Activated gamma-delta T cell treated with Interleukin-2 at 50 U/mL for 16 hours (primary cell): ENCODE measurements at places on chromosomes 13 and 19.

GRCh38 chr13:39403106-39403505, 199.9 kb downstream of the LHFPL6 start:
- no peak for DNase-seq

DNA sequence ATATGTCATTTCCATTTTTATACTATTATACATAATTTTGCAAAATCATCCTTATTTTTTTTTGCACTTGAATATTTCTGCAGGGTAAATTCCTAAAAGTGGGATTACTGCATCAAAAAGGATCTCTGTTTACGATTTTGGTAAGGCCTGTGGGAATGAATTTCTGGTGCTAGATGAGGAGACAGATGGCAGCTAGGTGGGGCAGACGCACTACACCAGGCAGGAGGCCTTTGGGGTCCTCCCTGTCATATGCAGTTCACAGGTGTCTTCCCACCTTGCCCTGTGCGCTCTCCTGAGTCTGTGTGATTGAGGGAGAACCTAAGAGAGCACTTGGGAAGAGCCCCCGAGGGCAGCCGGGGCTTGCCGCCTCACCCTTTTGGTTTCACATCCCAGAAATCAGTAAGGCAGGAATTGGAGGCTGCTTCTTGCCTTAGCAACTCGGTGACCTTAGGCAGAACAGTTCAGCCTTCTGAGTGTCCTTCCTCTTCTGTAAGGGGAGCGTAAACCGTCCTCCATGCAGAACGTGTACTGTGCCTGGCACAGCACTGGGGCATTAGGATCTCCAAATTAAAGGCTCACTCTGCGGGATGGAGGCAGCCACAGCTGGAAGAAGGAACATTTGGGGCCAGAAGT, 13.4 kb upstream of the GJB2 start:
- DNase-seq, result no peak

DNA sequence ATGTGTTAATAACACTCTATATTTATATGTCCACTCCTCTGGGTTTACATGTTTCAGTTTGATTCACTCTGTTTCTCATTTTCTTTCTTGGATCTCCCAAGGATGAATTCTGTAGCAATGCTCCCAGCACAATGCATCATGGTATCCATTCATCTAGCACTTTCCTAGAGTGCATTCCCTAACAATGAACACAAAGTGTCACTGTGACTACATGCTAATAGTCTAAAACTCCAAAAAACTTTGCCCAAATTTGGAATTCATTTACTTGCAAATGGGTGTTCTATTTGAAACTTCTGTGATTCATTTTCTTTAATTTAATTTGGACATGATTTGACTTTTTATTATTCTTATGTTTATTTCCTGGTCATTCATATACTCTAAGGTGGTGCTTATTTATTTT, 286.3 kb downstream of the POU4F1 start:
- DNase-seq, result no peak

GRCh38 chr19:41533671-41534215, 42.2 kb upstream of the CEACAM21 start:
- no peak for DNase-seq

GRCh38 chr19:50554212-50554611, 14.0 kb downstream of the LRRC4B start:
- no peak for DNase-seq

DNA sequence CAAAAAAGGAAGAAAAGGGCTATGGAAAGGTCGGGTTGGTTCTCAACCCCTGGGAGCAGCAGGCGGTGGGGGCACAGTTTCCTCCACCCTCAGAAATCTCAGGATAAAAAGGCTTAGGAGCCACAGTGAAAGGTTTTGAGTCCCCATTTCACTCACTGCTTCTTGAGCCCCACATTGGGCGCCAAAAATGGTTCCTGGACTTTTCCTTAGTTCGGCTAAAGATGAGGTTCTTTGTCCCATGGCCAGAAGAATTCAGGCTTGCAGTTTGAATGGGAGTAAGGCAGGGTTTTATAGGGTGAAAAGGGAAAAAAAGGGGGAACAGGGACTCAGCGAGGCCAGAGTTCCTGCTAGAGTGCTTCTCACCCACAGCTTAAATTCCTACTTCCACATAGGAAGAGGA, 179.5 kb downstream of the GGACT start:
- no peak for DNase-seq

GRCh38 chr19:38733493-38734175, 10.6 kb downstream of the CAPN12 start:
- no peak for DNase-seq

DNA sequence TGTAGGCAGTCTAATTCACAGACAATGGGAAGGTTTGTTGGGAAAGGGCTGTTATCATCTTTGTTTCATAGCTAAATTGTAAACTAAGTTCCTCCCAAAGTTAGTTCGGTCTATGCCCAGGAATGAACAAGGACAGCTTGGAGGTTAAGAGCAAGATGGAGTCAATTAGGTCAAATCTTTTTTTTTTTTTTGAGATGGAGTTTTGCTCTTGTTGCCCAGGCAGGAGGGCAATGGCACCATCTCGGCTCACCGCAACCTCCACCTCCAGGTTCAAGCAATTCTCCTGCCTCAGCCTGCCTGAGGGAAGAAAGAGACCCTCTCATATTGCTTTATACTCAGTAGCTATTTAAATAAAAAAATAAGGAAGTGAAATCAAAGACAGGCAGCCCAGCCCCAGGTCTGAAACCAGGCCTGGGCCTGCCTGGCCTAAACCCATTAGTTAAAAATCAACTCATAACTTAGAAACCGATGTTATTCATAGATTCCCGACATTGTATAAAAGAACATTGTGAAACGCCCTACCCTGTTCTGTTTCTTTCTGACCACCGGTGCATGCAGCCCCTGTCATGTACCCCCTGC, 297.4 kb upstream of the SGCG start:
- DNase-seq, result no peak

DNA sequence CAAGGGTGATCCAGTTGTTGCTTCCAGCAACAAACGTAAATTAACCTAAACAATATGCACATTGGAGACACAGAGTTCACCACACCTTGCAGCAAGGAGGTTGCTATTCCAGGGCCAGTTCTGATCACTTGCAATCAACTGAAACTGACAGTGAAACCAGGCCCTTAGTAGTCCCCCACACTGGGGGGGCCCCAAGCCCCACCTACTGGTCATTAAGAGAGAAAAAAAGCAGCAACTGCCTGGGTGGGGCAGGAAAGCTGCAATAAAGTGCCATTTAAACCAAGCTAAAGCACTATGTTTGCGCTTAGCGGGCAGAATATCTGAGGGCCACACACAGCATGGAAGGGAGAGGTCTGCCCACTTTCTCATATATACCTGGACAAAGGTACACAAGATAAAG, 51.5 kb downstream of the ATP7B start:
- no peak for DNase-seq

- DNase-seq, result no peak
These were observed 4.3 kb downstream of the SPHK2 start for GRCh38 chr19:48623556-48624066.

- no peak for DNase-seq
These were observed 14.0 kb downstream of the AKAP8L start for GRCh38 chr19:15404780-15405211.

DNA sequence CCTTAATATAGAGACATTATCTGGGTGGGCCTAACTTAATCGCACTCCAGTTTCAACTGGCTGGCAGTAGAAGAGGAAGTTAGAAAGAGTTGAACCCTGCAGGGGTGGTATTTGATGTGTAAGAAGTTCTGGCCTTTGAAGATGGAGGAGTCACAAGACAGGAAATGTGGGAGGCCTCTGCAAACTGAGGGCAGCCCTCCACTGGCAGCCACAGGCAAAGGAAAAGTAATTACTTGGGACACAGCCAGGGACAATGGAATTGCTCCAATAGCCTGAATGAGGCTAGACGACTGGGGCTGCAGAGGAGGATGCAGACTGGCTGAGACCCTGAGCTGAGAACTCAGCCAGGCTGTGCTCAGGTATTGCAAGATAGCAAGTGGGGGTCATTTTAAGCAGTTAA, 703.3 kb upstream of the ARGLU1 start:
- no peak for DNase-seq

DNA sequence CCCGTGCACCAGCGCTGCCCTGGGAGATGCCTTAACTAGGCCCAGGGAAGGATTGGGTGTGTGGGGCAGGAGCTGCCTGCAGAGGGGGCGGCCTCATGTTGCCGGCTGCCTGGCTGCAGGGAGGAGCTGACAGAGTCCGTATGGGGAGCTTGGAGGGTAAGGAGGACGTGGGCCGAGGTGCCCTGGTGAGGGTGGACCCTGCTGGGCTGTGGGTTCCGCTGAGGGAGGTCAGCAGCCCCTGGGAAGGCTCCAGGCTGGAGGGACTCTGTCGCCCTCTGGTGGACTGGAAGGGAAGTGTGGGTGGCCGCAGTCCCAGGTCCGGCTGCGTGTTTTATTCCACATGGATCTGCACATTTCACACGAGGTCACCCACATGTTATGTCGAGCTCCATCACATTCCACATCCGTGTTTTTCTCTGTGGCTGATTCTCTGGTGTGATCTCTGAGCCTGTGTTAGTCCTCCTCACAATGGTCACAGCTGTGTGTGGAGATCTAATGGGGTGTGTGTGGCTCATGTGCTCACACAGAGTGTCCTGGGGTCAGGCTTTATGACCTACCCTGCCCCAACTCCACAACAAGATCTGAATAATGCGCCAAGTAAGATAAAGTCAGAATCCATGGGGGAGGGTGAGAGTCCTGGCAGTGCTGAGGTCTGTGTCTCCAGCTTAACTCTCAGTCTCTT, 1.8 kb upstream of the CEACAM8 start:
- DNase-seq, result peak; percentile 29

- DNase-seq, result peak; percentile 42
These were observed 83.1 kb downstream of the AKAP11 start for GRCh38 chr13:42355092-42355485.

DNA sequence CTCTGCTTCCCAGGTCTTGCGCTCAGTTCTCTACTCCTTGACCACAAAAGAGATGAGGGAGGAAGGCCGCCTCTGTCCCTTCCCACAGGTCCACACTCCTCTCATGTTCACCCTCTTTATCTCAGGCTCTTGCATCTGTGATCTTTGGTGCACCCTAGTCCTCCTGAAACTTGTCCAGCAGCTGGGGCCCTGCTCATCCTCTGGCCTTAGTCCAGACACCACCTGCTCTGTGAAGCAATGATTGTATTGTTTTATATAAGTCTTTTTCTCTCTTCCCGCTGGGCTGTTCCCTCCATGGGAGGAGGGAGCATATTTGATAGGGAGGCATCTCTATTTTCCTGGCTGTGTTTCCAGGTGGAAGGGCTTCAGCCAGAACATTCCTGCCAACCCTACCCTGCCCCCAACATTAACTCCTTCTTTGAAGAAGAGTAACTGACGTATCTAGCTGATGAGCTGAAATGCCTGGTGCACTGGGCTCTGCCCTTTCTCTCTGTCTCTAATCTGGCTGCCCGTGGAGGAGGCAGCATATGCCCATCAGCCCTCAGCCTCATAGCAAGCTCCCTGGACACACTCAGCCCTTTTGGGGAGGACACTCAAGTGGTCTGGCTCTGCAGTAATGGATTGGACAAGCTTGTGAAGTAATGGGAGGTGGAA, 38.2 kb upstream of the SIAH3 start:
- no peak for DNase-seq
